ENCODE measurements at places on chromosomes 6 and 20. TPM values are rescaled to one million over a fixed set of nuclear protein-coding genes. Genes with fewer than 3 reads are reported as not detected.

NOTCH4 gene
- polyA plus RNA-seq = 0.32 TPM

ID1 gene
- polyA plus RNA-seq = not detected

NRSN2 gene
- polyA plus RNA-seq = 1.8 TPM

PACRG gene
- polyA plus RNA-seq = 1.4 TPM

FAM209B gene
- polyA plus RNA-seq = 0.59 TPM

USP49 gene
- 0.61 TPM for polyA plus RNA-seq

MOG gene
- polyA plus RNA-seq = not detected

IP6K3 gene
- polyA plus RNA-seq = not detected

CAGE1 gene
- polyA plus RNA-seq = not detected

TGM3 gene
- polyA plus RNA-seq = not detected

TPBG gene
- polyA plus RNA-seq = not detected

SLC26A8 gene
- polyA plus RNA-seq = not detected
